Fibroblast of pulmonary artery (primary cell): ENCODE measurements at places on chromosomes 4 and X.

DNA sequence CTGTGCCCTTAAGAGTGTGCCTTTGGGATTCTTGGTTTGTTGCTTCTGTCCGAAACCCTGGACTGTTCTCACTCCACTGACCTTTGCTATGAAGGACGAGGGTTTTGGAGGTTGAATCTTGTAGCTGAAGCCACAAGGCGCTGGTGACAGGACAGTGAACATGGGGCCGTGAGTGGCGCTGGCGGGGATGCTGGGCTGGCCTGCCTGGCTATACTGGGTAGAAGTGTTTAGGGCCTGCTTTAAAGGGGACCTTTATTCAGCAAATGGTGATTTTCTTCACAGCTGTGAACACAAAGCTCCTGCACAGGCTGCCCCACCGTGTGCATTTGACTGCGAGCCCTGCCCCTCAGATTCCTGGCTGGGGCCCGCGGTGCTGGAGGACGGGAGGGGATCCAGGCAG lies 27.1 kb upstream of the TADA2B start:
- DNase-seq, result no peak

- peak; percentile 14 for DNase-seq
These were observed 56.7 kb downstream of the SPINK2 start for GRCh38 chr4:56764775-56765174.

GRCh38 chrX:77675986-77676385 lies 110.0 kb downstream of the ATRX start:
- DNase-seq, result no peak

DNA sequence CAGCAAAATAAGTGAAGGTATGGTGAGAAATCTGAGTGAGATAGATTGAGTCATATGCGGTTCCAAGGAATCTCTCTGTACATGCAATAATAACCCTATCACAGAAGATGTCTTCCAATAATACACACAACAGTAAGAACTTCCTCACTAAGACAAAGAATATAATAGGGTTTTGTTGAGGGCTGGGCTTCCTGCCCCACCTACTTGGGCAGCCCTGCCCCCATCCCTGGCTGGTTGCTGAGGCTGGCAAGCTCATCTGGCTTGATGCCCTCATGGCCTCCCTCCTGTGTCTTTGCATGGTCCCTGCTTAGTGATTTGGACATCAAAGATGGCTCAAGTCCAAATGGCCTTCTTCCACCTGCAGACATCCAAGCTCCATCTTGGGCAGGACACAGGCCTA lies 2.7 kb downstream of the GEMIN8 start:
- peak; percentile 13 for DNase-seq

- no peak for DNase-seq
These were observed 113.1 kb upstream of the NEIL3 start for GRCh38 chr4:177196615-177197014.

DNA sequence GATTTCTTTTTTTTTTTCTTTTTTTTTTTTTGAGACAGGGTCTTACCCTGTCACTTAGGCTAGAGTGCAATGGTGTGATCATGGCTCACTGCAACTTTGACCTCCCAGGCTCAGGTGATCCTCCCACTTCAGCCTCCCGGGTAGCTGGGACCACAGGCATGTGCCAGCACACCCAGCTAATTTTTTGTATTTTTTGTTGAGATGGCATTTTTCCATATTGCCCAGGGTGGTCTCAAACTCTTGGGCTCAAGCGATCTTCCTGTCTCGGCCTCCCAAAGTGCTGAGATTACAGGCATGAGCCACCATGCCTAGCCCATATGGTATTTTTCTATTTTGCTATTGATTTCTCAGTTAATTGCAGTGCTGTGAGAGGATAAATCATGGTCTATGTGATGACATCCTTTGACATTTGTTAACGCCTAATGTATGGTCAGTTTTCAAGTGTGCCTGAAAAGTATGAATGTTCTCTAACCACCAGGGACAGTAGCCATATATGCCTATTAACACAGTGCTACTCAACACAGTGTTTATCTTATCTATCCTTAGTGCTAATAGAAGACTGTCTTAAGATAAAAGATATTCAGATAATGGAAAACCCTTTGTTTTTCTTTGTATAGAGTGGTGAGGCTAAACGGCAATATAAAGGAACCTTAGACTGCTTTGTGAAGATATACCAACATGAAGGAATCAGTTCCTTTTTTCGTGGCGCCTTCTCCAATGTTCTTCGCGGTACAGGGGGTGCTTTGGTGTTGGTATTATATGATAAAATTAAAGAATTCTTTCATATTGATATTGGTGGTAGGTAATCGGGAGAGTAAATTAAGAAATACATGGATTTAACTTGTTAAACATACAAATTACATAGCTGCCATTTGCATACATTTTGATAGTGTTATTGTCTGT lies 9.1 kb upstream of the HSPA4L start:
- DNase-seq, result no peak

DNA sequence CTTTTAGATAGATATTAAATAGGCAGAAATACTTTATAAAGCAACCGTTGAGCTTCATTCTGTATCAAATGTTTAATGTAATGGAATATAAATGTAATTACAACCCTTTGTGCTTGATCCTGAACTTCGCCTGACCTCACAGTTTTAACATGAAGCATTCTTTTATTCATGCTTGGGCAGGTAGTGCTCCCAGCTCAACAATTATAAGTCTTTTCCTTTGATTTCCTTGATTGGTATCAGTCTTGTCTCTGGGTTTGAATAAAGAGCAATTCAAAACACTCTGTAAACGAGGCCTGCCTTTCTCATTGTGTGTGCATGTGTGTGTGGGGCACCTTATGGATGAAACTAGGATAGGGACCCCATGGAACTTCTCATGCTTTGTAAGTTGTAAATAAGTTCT lies 6.8 kb downstream of the METAP1 start:
- no peak for DNase-seq

- DNase-seq, result no peak
These were observed 1.8 kb downstream of the NOP14 start for GRCh38 chr4:2961421-2961810.

GRCh38 chr4:30811296-30811695 lies 91.1 kb downstream of the PCDH7 start:
- no peak for DNase-seq

DNA sequence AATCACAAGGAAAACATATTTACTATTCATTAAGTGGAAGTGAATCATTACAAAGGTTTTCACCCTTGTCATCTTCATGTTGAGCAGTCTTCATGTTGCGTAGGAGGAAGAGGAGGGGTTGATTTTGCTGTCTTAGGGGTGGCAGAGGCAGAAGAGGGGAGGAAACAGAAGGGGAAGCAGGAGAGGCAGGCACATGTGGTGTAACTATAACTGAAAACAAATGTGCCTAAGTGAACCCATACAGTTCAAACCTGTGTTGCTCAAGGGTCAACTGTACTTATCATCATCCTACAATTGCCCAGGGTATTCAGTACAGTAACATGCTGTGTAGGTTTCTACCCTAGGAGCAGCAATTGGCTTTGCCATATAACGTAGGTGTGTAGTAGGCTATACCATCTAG lies 47.2 kb downstream of the SYNPO2 start:
- DNase-seq, result no peak

GRCh38 chr4:146465628-146466027 lies 56.1 kb downstream of the SLC10A7 start:
- DNase-seq, result no peak

DNA sequence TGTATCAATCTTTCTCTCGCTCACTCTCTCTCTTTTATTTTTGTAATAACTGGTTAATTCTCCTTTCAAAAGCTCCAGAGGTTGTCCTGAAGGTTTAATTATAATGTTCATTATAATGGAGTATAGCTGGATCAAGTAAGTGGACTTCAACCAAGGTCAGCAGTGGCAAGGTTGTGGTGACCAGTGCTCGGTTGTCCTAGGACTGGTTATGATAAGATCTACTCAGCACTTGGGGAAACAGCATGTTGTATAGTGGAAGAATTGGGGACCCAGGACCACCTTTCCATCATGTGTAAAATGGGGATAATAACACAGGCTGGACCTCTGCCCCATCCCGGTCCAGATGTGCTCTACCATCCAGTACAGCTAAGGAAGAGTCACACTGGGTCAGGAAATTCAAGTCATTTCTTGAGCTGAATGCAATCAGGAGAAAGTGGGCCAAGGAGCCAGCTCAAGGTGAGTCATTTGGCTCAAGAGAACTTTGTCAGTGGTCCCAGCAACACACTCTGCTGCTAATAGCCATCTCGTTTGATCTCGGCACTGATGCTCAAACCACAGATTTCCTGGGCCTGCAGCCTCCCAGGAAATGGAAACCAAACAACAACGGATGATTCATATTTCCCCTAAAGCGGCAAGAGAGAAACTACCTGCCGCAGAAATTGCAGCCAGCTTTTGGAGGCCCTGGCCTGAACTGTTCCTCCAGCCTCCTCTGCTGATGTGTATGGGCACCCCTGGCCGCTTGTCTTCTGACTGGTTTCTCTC lies 123.6 kb upstream of the RBPJ start:
- peak; percentile 90 for DNase-seq

GRCh38 chr4:140246216-140246615 lies 92.2 kb upstream of the MAML3 start:
- DNase-seq, result no peak

GRCh38 chr4:31518796-31519250 lies 798.7 kb downstream of the PCDH7 start:
- DNase-seq, result peak; percentile 21

- DNase-seq, result no peak
These were observed 28.6 kb upstream of the FAM193A start for GRCh38 chr4:2507855-2508254.

DNA sequence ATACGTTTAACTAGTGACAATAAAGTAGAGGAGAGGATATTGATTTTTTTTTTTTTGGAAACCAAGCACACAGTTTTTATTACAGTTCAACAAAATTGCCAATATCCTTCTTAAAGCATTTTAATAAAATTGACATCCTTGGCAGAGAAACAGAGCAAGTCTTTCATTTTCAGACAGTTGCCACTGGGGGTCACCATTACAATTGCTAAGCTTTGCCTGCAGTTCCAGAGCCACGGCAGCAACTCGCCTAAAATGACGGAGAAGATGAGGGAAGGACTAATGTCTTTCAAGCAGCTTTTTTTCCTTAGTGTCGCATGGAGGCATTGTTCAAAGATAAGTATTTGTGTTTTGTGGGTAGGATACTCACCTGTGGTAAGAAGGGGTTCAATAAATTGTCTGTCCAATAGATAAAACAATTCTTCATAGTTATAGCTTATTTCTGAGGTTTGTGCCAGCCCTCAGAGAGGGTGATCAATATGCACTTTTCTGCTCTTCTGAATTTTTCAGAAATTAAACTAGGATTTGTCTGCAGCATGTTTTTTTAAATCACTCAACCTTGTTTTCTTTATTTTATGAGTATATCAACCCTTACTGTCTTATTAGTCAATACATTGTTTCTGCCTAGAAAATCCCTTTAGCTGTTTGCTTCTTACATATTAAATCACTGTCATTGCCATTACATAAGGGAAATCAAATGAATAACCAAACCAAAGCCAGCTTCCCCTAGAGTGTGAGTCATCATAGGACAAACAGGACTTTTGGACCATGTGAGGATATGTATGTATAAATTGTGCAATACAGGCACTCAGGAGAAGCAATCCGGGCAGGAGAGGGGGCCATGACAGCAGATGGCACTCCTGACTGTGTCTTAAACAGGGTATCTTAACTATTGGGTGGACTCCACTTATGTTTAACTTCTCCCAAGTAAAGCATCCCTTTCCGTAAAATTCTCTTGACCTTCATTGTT lies 508.1 kb upstream of the ARX start:
- peak; percentile 77 for DNase-seq

DNA sequence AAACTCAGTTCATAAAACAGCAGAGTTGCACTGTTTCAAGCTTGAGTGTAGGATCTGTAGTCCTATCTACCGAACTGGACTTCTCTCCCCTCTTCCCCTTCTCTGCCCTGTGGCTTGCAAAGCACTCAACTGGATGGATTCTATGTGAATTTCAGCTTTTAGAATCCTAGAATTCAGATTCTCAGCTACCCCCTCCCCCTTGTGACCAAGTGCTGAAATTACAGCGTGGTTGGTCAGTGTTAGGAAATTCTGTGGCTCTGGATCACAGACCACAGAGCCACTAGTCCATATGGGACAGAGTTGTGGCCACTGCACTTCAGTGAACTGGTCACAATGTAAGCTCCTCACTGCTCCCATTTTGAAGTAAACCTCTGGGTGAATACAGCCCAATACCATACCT lies 64.6 kb upstream of the TRPC5 start:
- peak; percentile 0 for DNase-seq

DNA sequence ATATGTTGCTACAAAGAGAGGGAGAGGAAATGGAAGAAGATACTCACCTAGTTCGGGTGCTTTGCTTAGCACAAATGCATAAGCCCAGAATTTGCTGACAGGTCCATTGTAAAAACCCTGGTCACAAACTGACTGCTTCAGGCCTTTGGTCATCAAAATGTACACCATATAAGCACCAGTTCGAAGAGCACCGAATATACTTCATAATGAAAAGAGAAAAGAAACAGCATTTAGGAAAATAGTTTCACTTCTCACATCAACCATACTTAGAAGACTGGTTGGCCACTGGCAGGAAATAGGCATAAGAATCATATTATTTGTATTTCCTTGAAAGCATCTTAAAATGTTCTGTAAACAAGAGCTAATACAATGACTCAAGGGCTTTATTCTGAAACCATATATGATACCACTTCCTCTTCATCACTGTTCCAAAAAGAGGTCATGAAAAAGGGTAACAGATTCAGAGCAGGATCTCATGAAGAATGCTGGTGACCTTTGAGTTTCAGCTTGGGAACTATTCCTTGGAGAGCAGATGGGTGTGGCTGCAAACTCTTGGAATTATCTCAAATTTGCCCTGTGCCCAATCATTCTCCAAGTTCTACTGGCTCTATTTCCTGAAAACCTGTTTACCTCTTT lies 138.7 kb downstream of the ELOVL6 start:
- DNase-seq, result peak; percentile 14

- no peak for DNase-seq
These were observed 58.6 kb downstream of the PROM1 start for GRCh38 chr4:16025268-16025667.

- DNase-seq, result peak; percentile 4
These were observed 19.8 kb upstream of the TMLHE start for GRCh38 chrX:155632431-155633100.

- DNase-seq, result no peak
These were observed 284.1 kb downstream of the ANTXR2 start for GRCh38 chr4:79788884-79789283.

- DNase-seq, result no peak
These were observed 27.0 kb upstream of the LNX1 start for GRCh38 chr4:53618321-53618720.

GRCh38 chr4:128711361-128711760 lies 98.1 kb upstream of the JADE1 start:
- no peak for DNase-seq

- DNase-seq, result peak; percentile 64
These were observed 6.6 kb downstream of the GUCY2F start for GRCh38 chrX:109475174-109475891.

- DNase-seq, result peak; percentile 91
These were observed 313.6 kb upstream of the DDX53 start for GRCh38 chrX:22686138-22686541.

- no peak for DNase-seq
These were observed 72.6 kb upstream of the NKX1-1 start for GRCh38 chr4:1478766-1479355.

DNA sequence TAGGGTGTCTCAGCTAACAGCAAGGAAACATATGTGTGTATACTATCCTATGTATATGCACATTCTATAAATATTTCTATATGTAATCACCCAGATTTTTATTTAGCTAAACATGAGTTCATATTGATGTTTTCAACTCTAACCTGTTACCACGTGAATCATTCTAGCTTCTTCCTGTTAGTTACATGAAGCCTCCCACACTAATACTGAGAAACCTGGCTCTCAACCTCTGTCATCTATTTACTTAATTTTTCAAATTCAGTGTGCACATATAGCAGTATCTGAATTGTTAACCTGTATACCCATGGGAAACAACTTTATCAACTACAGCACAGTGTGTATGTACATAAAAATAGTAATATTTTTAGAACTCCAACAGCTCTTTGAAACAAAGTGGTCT lies 57.3 kb downstream of the KLF8 start:
- DNase-seq, result no peak
